ENCODE measurements at places on chromosomes 6 and 20.

GRCh38 chr20:25247000-25247517, 826 bp upstream of the PYGB start:
- DNase-seq: no peak

DNA sequence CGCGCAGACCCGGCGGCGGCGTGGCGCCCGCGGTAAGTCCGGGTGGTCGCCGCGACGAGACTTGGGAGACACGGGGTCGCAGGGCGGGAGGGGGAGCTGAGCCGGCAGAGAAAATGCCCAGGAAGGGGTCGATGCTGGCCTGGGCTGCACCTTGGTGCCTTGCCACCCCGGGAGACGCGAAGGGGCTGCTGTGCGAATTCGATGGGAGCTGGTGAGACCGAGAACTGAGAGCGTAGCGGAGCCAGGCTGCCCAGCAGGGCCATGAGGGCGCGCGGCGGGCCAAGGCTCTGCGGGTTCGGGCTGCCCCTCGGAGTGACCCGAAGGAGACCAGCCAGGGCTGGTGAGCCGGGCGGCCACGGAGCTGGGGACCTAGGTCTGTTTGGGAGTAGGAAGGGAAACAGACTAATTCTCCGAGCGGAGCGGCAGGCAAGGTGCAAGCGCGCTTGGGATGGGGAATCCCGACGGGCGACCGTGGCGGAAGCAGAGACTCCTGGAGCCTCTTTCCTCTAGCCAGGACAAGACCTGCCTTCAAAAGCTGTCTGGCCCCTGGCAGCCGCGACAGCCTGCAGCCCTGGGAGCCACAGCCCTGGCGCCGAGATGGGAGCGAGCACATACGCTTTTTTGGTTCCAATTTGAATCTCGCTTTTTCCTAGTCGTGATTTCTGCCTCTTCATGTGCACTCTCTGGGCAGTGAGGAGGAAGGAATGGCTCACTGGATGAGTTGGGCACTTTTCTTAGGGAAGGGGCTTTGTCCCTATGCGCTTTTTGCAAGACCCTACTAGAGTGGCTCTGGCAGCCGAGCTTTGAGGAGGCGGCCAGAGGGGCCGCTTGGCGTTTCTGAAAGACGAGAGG, 691 bp downstream of the SYNDIG1 start:
- no peak for DNase-seq

- DNase-seq: no peak
Measured at GRCh38 chr6:122389704-122390372, 9.6 kb upstream of the HSF2 start.

DNA sequence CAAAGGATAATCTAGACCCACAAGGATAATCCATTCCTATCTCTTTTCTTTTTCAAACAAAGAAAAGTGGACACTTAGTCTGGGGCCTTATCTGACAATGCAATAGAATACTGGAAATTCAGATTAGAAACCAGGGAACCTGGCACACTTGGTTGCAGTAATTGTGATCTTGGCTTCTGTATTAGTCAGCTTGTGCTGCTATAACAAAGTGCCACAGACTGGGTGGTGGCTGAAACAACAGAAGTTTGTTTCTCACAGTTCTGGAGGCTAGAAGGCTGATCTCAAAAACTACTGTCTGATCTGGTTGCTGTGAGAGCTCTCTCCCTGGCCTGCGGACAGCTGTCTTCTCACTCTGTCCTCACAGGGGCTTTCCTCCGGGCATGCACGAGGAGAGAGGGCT, 49.4 kb downstream of the SNRNP48 start:
- no peak for DNase-seq

DNA sequence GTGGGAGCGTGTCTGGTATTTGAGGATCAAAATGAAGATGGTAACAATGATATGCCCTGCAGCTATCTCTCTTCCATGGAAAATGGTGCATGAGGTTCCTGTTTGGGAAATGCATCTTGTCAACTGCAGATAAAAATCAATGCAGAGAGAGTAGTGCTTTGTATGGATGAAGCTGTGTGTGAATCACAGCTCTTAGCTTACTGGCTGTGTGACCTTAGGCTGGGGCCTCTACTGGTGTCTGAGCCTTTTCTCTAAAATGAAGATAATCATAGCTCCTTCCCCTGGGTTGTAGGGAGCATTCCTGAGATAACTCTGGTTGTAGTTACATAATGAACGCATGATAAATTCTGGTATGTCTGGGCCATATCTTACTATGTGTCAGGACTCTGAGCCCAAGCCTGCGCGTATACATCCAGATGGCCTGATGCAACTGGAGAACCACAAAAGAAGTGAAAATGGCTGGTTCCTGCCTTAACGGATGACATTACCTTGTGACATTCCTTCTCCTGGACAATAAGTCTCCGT, 19.6 kb downstream of the ANGPT4 start:
- no peak for DNase-seq

DNA sequence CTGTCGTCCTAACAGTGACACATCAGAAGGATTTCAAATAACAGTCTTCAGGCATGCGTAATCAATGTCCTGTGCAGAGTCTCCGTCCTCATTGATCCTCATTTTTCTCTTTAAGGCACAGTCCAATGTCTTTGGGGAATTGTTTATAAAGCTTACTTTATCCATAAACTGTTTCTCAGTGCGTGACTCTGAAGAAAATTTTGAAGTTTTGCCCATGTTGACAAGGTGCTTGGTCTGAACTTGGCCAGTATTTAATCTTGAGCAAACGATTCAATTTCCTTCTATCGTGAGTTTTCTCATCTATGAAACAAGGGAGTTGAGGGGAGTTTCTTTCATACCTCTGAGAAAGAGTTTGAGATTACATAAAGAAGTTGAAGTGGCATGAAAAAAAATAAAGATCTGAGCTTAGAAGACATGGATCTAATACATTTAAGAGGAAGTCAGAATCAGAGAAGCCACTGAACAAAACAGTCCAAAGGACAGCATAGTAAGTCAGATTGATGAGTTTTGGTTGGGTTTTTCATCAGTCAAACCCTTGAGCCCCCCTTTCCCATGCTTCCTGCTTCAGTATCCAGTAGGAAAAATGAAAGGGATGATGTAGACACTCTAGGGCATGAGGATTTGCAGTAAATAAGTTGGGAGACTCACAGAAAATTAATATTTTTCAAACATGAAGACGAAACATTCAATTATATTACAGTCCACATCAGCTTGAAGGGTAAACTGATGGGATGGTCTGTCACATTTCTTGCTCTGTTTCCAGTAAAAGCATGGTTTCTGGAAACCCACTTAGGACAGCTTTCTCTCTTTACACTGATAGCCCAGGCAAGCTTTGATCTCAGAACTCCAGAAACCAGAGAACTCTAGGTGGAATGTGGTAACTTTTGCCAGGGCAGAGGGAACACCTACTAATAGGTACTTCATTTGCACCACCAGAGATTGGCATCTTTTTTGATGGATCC, 8.1 kb downstream of the EDN1 start:
- DNase-seq: no peak

DNA sequence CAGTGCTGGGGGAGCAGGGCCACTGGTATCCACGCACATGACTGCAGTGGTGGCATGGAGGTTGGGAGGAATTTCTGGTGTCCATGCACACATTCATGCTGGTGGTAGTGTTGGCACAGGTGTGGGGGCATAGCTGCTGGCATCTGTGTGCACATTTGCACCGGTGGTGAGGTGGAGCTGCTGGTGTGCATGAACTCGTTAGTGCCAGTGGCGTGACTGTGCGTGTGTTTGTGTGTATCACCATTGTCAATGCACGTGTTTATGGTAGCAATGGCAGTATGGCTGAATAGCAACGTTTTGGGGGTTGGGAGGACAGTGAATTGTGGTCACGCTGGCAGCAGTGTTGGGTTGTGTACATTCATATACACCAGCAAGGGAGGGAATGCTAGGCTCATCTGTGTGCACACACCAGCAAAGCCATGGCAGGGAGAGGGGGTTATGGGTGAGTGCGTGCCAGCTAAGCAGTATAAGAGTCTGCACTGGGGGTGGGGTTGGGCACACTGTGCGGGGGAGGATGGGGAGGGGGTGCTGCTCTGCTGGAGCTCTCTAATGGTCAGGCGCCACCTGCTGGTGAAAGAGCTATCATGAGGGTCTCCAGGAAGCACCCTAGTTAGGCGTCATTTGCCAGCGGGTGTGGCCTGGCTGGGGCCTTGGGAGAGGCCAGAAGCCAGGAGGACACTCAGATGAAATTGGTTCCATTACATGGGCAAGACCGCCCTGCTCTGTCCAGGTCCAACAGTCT, 626.1 kb upstream of the ID4 start:
- peak; percentile 4 for DNase-seq

DNA sequence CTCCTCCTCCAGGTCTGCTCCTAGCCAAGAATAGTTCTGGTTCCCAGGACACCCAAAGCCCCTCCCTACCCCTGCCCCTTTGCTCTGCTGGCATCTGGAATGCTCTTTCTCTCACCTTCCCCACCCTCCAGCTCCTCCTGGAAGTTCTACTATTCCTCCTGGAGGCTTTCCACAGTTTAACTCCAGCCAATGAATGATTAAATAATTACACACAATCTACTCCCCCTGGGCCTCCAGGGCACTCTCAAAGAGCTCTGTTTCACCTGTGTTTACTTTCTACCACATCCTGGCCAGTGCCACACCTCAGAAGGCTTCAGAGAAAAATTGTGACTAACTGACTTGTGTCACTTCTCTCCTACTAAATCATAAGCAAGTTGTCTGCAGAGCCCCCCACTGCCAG, 36.2 kb downstream of the GCM1 start:
- DNase-seq: no peak

DNA sequence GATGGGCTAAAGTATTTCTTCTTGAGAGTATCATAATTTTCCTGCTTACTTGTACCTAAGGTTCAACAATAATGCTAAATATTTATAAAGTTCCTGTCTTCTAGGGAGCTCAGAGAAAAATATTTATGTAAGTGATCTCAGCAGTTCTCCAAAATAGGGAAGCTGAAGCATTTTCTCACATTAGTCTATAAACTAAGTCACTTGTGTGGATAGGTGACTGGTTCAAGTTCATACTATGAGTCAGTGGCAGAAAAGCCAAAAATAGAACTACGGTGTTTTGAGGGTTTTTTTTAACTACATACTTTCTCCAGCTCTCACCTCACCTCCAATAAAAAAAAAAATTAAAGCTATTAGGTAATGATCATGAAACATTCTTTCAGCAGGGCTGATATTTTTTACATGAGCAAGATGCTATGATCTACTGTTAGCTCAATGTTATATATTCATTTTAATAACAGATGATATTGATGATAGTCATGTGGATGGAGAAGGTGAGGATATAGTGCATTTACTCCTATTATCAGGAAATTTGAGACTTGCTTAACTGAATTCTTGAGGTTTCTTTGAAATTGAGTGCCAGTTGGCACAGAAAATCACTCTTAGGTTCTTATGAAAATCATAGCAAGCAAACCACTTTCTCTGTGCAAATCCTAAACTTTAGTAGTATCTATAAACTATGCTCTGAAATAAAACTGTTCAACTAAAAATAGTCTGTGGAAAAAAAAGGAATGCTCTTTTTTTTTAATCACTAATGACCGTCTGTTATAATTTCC, 4.1 kb upstream of the MOXD1 start:
- DNase-seq: no peak

- no peak for DNase-seq
Measured at GRCh38 chr6:56765494-56765893, 122.8 kb upstream of the DST start.

GRCh38 chr6:62035952-62036351, 250.1 kb downstream of the KHDRBS2 start:
- no peak for DNase-seq

DNA sequence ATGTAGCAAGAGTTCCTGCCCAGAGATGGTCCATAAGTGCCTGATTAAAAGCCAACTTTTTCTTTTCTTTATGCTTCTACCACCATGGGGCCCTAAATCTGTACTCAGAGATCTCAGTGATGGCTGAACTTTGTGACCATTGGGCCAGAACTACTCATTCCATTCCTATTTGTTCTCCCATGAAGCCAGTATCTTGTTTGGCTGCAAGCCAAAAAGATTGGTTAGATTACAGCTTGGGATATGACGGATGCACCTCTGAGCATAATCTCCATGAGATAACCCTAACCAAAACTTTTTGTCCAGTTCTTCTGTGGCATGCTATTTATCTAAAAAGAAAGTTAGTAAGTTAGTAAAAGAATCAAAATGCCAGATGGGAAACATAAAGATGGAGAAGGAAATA, 72.2 kb downstream of the PLCB4 start:
- DNase-seq: no peak

GRCh38 chr6:34181908-34182307, 36.0 kb upstream of the GRM4 start:
- no peak for DNase-seq

DNA sequence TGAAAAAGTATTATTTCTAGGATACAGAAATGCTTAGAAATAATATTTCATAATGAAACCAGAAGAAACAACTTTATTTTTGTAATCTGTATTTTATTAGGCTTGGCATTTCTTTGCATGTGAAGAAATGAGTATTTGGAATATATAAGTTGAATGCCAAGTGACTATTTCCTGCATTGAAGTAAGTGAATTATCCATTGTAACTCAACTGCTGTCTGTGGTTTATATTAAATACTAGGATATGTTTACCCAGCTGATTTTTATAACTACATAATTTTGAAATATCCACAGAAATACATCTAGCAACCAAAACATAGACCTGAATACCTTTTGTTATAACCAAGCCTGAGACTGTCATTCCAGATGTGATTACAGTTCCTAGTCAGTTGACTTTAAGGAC, 207.6 kb downstream of the THBS2 start:
- no peak for DNase-seq

DNA sequence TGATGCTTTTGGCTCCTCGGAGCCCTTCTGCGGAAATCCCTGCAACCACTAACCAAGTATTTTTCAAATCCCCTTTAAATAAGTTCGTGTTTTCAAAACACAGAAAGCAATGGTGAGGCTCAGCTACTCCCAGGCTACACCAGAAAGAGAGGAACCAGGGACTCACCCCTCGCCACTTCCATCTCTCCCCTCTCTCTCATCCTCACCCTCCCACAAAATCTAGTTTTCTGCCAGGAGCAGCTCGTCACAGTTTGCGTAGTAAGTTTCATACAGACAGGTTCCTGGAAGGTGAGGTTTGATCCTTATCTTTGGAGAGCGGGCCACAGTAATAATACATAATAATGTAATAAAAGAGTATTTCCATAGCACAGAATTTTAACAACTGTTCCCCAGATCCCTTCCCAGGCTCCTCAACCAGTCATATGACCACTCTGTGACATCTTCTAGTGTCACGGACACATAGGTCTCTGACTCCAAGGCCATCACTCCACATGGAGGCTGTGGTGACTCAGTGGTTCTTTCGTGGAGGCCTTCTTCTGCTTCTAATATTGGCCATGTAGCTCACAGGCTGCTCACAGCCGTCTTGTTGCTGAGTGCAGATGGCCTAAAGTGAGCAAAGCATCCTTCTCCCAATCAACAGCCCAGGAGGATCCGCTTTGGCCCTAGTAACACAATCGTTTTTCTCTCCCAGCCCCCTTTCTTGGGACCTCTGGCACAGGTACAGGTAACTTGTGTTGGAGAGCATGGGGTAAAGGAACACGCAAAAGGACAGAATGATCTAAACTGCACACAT, 295.7 kb downstream of the CDC5L start:
- no peak for DNase-seq

GRCh38 chr6:113596387-113597230, 260.5 kb upstream of the MARCKS start:
- no peak for DNase-seq

DNA sequence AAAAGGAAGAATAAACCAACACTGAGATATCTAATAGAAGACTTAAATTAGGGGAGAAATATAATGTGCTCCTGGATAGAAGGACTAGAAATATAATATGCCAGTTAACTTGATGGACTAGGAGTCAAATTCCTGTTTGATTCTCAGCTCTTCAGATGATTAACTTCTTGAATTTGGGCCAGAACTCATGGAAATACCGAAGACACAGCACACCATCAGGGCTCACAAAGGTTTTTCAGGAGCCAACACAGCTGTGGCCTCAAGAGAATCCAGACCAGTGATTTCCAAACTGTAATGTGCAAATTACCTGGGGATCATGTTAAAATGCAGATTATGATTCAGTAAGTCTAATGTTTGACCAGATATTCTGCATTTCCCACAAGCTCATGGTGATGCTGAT, 33.8 kb upstream of the LRRC1 start:
- no peak for DNase-seq

Data from stimulated activated CD4-positive, alpha-beta T cell treated with anti-CD3 and anti-CD28 coated beads, Interleukin-4, amount 100 ng/mL, for 4 hours (primary cell).